Muscle of back (tissue), 13 donors: ENCODE measurements at places on chromosomes 5 and 9.

DNA sequence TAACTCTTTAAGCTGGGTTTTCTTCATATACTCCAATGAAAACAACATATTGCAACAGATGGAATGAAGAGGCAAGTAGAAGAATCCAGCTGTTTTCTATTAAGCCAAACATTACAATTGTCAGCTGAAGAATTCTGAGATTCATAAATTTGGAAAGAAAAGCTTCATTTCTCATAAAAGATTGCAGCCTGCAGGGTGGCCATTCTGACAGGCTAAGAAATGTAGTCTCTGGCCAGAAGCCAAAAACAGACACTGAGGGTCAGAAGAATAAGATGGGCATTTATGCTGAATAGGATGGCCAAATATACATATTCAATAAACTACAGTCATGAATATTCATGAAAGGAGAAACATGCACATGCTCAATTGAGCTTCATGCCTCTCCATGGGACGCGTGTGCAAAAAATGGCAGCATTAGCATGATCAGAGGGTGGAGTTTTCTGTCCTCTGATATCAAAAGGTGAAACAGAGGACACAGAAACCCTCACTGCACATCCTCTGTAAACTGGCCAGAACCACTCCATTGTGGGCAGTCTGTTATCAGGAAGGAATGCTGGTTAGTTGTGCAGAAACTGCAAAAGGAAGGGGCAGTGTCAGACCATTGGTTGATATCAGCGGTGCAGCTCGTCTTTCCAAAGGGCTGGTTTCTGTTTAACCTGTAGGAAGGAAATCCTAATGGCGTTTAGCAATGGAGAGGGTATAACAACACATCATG lies 50.2 kb downstream of the FXN start:
- DNase-seq, result peak; percentile 41

DNA sequence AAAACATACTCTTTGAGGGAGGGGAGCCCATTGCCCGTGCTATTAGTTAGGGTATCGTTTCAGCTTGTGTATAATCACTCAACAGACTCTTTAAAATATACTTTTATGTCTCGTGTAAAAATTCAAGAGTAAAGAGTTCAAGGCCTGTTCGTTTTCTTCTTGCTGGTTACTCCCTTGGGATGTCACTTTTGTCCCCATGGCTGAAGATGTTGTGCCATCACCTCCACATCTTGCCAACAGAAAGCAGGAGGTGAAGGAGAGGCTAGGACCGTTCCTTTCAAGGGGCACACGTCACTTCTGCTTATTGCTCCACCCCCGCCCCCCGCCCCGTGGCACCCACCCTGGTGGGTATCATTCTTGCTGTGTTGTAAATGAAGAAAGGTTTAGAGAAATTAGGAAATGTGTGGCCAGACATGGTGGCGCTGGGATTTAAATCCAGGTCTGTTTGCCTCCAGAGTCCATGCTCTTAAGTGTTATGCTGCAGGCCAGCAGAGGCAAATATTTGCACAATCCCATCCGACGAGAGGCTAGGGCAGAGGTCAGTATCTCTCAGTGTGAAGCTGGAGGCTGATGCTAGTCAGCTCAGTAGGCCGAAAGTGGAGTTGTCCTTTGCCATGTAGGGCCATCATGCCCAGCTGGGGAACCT lies 3.0 kb downstream of the MLANA start:
- no peak for DNase-seq

DNA sequence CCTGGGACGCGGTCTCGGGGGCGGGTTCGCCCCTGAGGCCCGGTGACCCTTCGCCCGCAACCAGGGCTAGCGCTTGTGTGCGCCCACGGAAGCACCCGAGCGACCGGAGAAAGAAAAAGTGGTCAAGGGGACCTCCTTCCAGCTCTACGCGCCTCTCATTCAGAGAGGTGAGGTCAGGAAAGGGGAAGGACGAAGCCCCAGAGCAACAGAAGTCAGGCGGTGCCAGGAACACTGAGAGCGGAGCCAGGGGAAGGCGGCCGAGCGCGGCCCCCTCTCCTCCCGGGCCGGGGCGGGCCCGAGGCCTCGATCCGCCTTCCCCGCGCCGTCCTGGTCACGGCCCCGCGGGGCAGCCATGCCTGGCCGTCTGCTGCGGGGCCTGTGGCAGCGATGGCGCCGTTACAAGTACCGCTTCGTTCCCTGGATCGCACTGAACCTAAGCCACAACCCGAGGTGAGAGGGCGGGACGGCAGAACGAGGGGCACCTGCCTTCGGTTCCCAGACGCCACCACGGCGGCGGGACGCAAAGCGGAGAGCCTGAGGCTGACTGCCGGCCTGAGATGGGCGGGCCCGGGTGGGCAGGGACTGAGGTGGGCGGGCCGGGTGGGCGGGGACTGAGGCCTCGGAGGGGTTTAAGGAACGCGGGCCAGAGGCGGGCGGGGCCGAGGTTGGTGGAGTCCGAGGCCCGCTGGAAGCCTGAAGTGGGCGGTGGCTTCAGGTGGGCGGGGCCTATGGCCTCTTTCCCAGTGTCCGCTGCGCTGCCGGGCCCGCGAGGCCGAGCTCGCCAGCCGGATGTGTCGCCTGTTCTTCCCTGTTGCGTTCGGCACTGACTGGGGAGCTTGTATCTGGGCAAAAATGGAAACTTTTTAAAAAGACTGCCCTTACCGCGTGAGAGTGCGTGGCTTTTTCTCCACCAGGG lies at the start of gene SETD9:
Gene SETD9 (plus strand): TSS at position 303 of the 916 bp plus-strand sequence. CDS start 50 bp downstream, at position 353.
- DNase-seq, result peak; percentile 99

DNA sequence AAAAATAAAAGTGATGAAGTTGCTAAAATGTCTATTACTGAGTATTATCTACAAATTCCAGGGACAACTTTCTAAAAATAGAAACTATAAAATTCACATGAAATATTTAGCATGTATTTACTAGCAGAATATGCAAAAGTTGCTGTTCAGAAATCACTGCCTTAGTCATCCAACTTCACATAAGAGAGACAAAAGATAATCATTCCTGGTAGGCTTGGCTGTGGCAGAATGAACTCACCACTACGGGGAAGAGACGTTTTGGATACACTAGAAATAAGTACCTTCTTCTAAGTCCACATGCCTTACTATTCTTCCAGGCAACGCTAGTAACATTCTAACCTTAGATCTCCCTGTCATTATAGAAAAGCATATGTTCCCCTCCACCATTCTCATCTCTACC lies 272.2 kb downstream of the BNC2 start:
- DNase-seq, result no peak

- no peak for DNase-seq
Measured at GRCh38 chr9:13786711-13787110, 507.2 kb upstream of the MPDZ start.
